ENCODE measurements at places on chromosomes 12 and 14.

DNA sequence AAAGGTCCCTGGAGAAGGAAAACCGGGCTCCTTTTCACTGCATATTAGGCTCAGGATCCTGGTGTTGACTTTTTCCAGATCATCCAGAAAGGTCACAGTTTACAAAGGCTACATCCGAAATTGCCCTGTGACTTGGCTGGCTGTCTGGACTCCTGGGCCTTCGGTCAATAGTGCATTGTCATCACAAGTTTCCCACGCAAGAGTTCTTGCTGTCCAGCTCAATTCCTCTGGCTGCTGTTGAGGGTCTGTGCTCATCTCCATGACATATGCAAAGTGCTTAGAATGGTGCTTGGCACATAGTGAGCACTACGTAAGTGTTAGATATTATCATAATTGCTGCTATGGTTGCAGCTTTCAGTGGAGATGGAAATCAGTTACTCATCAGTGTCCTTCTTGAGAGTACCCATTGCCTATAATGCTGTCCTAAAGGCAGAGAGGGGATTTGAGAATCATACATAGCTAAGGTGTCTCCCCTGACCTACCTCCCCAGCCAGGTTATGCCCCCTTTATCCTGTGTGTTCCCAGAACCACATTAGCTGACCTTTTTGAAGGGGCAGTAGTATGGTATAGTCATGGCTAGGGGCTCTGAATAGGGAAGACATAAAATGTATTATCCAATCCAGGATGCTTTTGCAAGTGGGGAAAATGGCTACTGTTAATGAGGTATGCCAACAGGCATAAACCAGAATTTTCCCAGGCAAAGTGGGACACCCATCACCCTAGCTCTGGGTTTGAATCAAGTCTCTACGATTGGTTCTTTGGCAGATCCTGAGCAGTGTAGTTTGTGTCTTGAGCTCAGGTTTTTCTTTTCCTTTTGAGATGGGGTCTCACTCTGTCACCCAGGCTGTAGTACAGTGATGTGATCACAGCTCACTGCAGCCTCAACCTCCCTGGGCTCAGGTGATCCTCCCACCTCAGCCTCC, 132.0 kb upstream of the CCND2 start:
- DNase-seq: no peak

GRCh38 chr14:39491134-39491571, 58.9 kb upstream of the FBXO33 start:
- no peak for DNase-seq

DNA sequence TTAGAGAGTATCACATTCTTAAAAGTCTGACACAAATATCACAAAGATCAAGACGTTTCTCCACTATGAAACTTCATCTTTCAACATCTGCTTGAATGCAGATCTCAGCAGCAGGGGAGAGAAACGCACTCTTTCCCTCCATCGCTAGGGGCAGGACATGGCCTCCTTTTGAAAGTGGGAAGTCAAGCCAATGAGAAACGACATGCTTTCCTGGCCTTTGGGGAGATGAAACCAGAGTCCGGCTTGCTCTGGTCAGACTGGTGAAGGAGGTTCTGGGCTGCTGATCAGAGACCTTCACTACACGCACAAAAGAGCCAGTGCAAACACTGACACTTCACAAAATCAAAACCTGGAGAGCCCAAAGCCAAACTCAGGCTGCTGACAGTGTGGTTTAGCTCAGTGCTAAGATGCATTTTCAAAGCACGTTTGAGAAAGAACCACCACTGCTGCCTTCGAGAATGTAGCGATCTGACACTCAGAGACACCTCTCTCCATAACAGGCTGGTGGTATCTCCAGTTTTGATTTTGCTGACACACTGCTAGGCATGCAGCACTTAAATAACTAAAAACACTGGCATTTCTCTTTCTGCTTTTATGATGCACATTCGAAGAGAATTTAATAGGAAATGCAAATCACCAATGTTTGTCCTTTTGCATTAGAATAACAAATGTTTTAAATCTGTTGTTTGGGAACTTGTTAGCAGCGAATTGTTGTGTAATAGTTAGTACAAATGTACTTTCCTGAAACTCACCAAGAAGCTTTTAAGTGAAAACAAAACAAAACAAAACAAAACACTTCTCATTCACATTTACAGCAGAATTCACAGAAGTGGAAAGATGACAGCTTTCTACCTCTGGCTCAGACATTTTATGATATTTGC, 93.9 kb upstream of the OVCH1 start:
- no peak for DNase-seq

GRCh38 chr14:72332871-72333270, 400.6 kb downstream of the RGS6 start:
- DNase-seq: no peak

GRCh38 chr12:95396849-95397468, 77.0 kb upstream of the METAP2 start:
- no peak for DNase-seq

DNA sequence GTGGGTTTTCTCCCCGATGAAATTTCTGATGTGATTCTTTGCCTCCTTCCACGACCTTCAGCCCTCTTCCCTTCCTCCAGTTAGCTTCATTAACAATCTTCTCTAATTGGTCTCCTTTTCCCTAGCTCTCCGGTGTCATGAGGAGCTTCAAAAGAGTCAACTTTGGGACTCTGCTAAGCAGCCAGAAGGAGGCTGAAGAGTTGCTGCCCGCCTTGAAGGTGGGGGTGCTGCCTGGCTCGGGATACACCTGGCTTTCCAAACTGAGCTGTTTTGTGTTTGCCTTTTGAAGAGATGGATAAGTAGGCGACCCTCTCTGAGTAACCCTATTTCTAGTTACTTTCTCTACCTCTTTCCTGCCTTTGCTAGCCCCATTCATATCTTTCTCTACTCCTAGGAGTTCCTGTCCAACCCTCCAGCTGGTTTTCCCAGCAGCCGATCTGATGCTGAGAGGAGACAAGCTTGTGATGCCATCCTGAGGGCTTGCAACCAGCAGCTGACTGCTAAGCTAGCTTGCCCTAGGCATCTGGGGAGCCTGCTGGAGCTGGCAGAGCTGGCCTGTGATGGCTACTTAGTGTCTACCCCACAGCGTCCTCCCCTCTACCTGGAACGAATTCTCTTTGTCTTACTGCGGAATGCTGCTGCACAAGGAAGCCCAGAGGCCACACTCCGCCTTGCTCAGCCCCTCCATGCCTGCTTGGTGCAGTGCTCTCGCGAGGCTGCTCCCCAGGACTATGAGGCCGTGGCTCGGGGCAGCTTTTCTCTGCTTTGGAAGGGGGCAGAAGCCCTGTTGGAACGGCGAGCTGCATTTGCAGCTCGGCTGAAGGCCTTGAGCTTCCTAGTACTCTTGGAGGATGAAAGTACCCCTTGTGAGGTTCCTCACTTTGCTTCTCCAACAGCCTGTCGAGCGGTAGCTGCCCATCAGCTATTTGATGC, 797 bp downstream of the ESPL1 start:
- DNase-seq: no peak

DNA sequence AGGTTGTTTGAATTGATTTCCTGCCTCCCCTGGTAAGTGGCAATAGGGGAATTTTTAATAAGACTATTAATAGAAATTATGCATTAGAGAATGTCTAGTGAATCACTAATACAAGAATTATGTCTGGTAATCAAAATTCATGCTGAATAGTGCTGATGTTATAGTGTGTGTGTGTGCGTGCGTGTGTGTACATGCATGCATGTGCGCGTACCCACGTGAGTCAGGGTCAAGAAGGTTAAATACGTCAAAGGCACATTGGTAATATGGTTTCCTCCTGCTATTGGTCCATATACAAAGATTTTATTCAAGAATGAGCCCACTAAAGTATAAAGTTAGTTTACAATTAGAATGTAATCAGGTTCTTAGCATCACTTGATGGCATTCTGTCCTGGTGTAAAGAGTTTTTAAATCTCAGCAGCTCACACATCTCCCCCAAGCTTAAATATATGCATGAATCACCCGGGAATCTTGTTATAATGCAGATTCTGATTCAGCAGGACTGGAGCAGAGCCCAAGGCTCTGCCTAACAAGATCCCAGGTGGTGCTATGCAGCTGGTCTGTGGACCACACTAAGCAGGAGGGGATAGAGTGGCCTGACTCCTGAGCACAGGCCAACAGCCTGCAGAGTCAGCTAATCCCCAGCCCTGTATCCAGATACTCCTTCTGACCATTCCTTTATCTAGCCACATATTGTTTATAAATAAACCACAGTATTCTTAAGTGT, 43.9 kb downstream of the TTC9 start:
- DNase-seq: no peak

DNA sequence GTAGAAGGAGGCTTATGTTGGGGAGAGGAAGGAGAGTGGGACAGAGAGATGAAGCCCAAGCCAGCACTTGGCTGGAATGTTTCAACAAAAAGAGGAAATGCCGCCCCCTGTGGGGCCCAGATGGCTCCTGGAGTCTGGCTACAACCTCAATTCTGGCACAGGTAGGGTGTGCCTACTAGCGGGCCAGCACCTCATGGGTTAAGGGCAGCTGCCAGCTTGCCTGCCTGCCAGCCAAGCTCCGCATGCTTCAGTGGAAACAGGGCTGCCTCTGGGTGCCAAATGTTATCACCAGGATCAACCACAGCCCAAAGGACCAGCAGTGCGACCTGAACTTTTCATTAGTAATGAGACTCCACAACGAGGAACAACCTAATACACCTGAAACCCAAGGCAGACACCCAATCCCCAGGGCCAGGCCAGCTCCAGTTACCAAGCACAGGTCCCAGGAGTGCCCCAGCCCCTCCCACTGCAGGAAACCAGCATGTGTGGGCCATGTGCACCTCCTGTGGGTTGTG, 11.3 kb downstream of the RAB15 start:
- DNase-seq: no peak

DNA sequence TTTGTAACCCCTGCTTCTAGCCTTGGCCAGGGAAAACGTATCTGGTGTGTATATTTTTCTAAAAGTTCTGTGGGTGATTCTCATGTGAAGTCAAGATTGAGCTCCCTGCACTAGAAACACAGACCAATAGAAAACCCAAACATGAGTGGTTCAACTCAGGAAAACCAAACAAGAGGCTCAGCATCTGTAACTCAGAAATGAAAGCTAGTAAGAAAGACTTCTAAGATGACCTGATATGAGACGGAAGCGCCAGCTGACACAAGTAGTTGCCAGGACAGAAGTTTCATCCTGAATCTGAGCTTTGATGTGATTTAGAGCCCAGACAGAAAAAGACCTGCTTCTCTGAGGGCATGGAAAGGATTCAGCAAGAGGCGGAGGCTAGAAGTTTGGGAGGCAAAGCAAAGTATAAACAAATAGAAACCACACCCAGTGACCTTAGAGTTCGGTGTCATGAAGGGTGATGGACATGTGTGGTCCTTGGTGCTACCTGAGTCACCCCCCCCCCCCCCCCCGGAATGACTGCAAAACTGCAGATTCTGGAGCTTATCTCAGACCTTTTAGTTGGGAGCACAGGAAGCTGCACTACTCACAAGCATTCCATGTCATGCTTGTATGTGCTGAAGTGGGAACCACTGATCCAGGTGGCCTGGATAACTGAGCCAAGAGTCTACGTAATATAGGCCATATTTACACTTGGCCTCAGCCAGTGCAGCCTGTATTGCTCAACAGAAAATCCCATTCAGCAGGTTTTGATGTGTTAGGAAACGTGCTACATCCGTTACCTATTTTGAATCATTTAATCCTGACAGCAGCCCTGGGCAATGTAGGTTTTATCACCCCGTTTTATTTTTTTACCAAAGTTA, 191.3 kb downstream of the ANO6 start:
- DNase-seq: no peak

DNA sequence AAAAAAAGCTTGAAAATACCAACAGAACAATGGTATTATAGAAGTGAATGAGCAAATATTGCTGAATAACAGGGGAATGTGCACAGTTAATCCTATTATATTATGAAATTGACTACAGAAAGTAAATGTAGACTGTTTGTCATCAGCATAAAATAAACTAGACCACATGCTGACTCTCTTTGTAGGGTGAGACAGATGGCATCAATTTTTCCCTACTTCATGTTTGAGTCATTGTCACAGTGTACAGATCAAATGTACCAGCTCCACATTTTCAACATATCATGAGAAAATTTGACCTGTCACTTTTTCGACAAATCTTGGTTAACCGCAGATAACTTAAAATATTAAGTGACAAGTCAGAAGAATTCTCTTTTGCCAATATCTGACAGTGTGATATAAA, 421.0 kb downstream of the RPL10L start:
- no peak for DNase-seq

- DNase-seq: no peak
Observed at GRCh38 chr14:35047976-35048513, 2.0 kb downstream of the FAM177A1 start.

- DNase-seq: no peak
Observed at GRCh38 chr12:98229540-98229924, 285.9 kb upstream of the TMPO start.

DNA sequence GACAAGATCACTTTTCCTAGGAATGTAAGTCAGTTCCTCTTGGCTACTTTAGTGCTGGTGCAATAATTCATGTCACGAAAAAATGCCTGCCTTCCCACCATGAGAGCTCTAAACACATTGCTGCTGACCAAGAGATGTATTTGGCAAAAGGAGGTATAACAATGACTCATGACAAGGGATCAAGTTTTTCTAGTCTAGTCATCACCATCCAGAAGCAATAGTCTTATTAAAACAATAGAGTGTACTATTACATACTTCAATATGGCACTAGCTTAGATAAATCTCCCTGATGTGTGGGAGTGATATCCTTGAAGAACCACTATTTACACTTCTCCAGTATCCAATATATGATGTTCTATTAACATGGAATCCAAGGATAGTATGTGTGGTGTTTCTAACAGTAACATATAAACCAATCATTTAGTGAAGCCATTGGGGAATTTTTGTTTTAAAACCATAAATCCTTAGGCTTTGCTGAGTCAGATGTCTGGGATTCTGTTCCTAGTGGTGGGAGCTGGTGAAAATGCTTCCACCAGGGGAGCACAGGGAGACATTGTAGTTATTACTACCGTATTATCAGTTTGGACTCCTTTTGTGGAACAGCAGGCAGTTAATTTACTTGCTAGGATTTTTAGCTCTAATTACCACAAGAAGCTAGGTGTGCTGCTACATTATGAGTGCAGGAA, 1387.5 kb downstream of the LRFN5 start:
- no peak for DNase-seq

- no peak for DNase-seq
Observed at GRCh38 chr12:93846936-93847516, 169.9 kb downstream of the CRADD start.

DNA sequence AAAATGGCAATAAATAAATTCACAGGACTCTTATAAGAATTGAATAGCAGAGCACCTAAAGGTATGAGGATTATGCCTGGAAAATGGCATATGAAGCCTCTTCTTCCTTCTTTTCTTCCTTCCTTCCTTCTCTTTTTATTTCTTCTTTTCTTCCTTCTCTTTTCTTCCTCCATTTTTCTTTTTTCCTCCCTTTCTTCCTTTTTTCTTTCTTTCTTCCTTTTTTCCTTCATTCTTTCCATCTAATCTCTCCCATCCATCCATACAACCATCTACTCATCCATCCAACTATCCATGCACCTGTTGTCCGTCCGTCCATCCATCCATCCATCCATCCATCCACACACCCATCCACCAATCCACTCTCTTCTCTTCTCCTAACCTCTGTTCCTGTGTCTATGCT, 173.8 kb downstream of the TBX5 start:
- DNase-seq: no peak

- DNase-seq: no peak
Observed at GRCh38 chr12:126930234-126930633, 1336.7 kb upstream of the TMEM132C start.
